Prostate gland (tissue), 2 donors: ENCODE measurements at places on chromosomes 2 and 18. TPM values are rescaled to one million over a fixed set of nuclear protein-coding genes. Genes with fewer than 3 reads are reported as not detected.

TAF4B gene
- 5.3 TPM for total RNA-seq

CNGA3 gene
- 1.1 TPM for total RNA-seq

ZEB2 gene
- total RNA-seq = 80.4 TPM

RNF152 gene
- 15.5 TPM for total RNA-seq

IL18RAP gene
- total RNA-seq = 0.14 TPM

RASGRP3 gene
- 21.0 TPM for total RNA-seq

STPG4 gene
- 1.4 TPM for total RNA-seq

PSTPIP2 gene
- total RNA-seq = 21.1 TPM

TTR gene
- not detected for total RNA-seq

GPR35 gene
- 4.6 TPM for total RNA-seq

GULP1 gene
- 45.4 TPM for total RNA-seq

RELCH gene
- 34.8 TPM for total RNA-seq

CYRIA gene
- 6.5 TPM for total RNA-seq

OR6B2 gene
- total RNA-seq = not detected

CD8A gene
- total RNA-seq = 2.5 TPM

DIS3L2 gene
- total RNA-seq = 30.1 TPM

FSHR gene
- total RNA-seq = not detected

DCTN1 gene
- total RNA-seq = 294 TPM

CCDC85A gene
- total RNA-seq = 1.5 TPM

HOXD13 gene
- 10.6 TPM for total RNA-seq

AKAIN1 gene
- not detected for total RNA-seq

AGXT gene
- not detected for total RNA-seq

ATP8B1 gene
- 103 TPM for total RNA-seq

STAT4 gene
- 0.41 TPM for total RNA-seq

EPG5 gene
- total RNA-seq = 50.3 TPM

MYO7B gene
- not detected for total RNA-seq

MBP gene
- total RNA-seq = 43.5 TPM

DNER gene
- total RNA-seq = 6.0 TPM

HOXD9 gene
- total RNA-seq = 29.1 TPM

ICA1L gene
- total RNA-seq = 8.9 TPM

RGPD4 gene
- 0.17 TPM for total RNA-seq

CDK15 gene
- not detected for total RNA-seq

FOXD4L1 gene
- not detected for total RNA-seq
